ENCODE measurements at places on chromosomes 3 and 15. TPM values are rescaled to one million over a fixed set of nuclear protein-coding genes. Genes with fewer than 3 reads are reported as not detected.

Gene NEK10
- total RNA-seq = 0.36 TPM

Gene ESYT3
- 0.17 TPM for total RNA-seq

Gene SNX33
- 3.0 TPM for total RNA-seq

Gene THPO
- total RNA-seq = not detected

Gene A4GNT
- total RNA-seq = not detected

Gene SLC51B
- not detected for total RNA-seq

Gene GUCA1C
- not detected for total RNA-seq

Gene BCL2A1
- 110 TPM for total RNA-seq

Gene ITGB5
- total RNA-seq = 1.5 TPM

GRCh38 chr3:78022232-78022631, 982.3 kb downstream of the ROBO2 start:
- no peak for DNase-seq

- DNase-seq = no peak
Observed at GRCh38 chr15:36239509-36239908, 339.9 kb upstream of the CDIN1 start.

DNA sequence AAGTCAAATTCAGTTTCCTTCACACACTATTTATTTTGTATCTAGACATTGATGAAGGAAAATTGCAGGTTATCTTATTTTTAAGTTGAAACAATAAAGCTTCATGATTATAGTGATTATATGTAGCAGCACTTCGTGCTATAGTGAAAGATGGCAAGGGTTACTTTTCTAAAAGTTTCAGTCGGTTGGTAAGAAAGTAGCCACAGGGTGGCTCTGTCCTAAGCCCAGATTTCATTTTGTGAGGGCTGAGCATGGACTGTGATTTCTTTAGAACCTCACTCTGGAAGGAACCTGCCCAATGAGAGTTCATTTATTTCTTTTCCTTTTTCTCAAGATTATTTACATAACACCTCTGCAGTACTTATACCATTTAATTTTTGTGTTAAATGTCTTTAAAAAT, 66.5 kb downstream of the NME9 start:
- DNase-seq = no peak

GRCh38 chr15:22979238-22980188, 655 bp downstream of the CYFIP1 start:
- peak; percentile 66 for DNase-seq

- no peak for DNase-seq
Observed at GRCh38 chr15:91578511-91578910, 275.0 kb upstream of the SLCO3A1 start.

DNA sequence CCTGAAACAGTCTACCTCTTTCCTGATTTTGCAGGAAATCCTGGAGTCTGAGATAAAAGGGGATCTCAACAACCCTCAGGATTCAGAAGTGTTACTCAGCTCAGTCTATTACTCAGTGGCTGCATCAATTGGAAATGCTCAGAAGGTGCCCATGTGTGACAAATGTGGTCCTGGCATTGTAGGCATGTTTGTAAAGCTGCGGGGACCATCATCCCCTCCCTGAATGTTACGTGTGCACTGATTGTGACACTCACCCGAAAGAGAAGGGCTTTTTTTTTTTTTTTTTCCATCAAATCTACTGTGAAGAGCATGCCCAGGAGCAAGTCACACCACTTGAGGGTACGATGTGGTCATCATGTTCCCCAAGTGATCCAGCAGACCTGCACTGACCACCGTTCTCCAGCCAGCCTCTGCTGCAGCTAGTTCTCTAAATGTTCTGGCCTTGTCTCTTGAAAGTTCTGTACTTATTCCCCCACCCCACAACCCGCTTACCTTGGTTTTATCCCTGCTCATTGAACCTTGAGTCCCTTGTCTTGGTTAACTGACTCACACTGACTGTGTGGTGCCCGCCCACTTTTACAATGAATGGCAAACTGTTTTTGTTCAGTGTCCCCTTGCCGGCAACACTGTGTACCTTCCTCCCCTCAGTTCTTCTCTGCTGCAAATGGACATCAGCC, 19.8 kb downstream of the ST3GAL6 start:
- DNase-seq = no peak

DNA sequence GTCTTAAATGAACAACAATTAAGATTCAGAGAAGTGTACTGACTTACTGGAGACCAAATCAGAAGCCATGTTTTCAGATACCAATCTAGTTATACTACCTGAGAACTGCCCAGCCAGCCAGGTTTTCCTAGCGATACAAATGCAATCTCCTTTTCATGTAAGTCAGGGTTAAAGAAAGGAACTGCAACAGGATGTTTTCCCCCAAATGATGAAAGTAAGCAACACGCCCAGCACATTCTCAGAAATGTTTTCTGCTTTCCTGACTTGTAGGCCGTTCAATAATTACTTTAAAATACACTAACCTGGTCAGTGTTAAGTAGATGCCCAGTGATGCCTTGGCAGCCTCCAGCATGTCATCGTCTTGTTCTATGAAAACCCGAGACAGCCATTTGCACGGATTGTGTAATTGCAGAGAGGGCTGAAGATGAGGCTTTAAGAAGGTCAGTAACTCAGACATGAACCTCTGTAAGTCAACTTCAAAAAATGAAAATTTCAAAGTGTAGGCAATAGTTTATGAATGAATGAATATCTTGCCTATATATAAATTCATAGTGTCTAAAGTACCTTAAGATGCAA, 30.3 kb downstream of the LINS1 start:
- no peak for DNase-seq

- DNase-seq = no peak
Observed at GRCh38 chr15:27127815-27128570, 157.0 kb downstream of the GABRG3 start.

DNA sequence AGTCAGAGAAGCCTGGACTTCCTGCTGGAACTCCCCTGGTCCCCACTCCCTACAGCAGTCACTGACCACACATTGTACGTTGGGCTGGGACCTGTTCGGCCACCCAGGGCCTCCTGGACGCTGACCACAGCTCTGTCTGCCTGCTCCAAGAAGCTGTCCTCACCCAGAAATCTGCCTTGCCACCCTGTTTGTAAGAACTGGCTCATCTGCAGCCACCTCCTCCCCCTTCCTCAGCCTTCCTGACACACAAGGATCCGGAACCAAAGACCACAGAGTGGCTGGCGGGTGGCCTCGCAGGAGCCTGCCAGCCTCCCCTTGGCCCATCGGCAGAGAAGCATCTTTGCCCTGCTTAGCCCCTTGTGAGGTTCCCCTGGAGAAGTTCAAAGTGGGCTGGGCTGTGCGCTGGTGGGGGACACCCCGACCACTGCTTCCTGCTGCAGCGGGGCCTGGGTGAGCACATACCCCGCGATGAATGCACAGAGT, 91.9 kb downstream of the PCSK6 start:
- DNase-seq = no peak

- no peak for DNase-seq
Observed at GRCh38 chr15:83102346-83102745, 5.1 kb upstream of the TM6SF1 start.

DNA sequence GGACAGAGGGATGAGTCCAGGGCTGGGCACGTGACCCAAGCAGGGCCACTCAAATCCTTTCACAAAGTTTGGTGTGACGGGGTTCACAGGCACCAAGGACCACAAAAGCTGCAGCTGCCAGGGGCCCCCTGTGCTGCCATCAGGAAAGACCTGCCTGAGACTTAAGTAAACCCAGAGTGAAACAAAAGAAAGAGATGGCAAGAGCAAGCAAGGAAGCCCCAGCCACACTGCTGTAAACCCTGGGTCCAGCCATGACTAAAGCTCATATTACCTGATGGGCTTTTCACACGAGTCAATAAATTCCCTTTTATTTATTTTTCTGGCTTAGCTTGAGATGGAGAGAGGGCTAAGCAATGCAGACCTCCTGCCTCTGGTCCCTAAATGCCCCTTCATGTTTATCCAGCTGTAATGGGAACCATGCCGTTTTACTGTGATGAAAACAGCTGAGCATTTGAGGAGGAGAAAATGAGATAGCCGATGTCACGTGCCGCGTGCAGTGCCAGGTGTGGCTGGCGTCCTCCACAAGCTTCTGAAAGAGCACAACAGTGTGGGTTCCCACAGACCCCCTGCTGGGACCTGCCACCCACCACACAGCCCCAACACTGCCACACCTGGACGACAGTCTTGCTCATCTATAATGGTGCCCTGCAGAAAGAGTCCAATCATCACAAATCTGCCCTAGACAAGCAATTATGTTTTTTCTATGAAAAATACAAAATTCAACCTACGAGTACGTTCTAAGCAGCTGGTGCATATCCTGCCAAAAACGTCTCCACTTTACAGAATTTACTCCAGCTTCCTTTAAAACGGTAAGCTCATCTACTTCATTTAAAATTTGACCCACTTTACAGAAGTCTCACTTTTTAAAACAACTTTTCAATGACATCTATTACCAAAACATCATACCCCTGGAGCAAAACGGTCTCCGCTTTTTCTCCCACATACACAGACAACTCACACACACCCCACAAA, 34.2 kb downstream of the ADAMTS17 start:
- DNase-seq = no peak

- no peak for DNase-seq
Observed at GRCh38 chr3:4885316-4885715, 93.9 kb upstream of the BHLHE40 start.

GRCh38 chr3:187750006-187750512, 4.8 kb upstream of the BCL6 start:
- no peak for DNase-seq

DNA sequence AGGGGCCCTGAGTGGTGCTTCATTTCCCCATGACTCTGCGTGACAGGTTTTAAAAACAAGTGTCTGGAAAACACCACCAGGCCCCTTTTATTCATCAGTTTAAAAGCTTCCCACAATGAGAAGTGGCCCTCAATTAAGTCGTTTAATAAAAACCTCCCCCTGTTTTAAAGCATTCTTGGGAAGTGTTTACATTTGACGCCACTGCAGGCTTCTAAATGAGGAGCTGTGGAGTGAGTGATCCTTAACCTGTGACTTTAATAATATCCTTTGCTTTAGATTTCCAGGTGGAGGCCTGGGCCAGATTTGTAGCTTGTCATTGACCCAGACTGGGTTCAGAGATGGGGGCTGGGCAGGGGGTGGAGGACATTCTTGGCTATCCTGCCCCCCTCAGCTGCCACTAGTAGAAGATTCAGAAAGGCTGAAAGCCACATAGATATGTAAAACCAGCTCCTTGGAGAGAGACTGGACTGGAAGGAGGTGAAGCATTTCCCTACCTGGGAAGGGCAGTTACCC, 11.3 kb downstream of the CGNL1 start:
- DNase-seq = no peak

DNA sequence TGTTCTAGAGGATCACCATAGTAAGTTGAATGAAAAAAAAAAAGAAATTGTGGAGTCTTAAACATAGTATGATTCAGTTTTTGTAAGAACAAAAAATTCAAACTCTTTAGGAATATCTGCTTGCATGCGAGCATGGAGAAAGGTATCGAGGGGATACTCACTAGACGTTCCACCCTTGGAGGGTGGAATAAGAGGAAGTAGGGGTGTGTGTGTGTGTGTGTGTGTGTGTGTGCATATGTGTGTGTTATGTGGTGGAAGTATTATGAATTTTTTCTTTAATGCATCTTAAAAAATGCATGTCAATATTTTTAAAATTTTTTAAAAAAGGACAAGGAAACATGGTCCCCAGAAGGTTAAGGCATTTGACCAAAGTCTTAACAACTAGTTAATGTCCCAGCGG, 26.5 kb upstream of the SIAH2 start:
- no peak for DNase-seq

DNA sequence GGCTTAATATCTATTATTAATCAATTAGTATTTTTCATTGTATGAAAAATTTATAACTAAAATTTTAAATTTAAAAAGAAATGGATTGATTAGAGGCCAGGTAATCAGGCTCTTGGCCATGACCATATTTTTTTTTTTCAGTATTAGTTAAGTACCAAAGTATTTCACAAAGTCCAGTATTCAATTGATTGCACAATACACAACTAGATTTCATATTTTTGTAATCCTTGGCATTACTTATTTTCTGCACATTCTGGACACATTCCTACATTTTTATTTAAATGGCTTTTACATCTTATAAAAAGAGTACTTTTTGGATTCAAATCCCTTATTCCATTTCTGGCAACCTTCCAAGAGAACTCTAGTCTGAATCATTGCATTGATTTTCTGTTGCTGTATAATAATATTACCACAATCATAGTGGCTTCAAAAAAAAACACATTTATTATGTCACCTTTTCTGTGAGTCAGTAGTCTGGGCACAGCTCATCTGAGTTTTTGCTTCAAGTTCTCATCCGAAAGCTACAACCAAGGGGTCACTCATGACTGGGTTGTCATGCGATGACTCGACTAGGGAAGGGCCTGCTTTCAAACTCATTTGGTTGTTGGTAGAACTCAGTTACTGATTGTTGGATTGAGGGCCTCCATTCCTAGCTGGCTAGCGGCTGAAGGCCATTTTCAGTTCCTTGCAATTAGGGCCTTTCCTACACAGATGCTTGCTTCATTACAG, 90.7 kb downstream of the CNTN6 start:
- no peak for DNase-seq

DNA sequence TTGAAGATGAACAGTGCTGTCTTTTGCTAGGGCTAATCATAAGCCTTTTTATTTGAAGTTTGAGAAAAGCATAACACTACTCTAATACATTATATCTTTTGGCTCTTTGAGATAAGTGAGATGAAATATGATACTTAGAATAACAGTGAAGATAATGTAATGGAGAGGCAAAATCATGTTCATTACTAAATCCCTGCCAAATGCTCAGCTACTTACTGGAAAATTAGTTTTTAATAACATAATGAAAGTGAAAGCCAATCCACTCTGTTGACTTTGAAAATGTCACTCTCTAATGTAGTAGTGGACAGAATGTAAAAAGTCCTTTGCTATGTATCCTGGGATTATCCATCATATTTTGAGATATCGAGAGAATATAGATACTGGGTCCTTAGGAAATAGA, 35.9 kb upstream of the MYH15 start:
- DNase-seq = no peak

DNA sequence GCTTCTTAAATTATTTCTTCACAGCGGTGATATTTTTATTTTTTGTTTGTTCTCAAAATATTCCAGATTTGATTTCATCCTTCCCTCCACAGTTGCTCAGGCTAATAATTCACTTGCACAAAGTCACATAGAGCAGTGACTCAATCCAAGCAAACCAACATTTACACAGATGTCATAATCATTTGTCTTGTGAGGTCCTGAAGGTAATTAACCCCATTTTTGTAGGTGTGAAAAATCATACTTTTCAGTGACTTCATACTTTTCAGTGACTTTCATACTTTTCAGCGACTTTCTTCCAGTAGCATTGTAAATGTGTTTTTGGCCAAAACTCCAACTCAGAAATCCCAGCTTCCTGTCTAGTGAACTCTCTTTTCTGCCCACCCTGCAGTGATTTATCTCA, 32.1 kb downstream of the CD200 start:
- DNase-seq = no peak

DNA sequence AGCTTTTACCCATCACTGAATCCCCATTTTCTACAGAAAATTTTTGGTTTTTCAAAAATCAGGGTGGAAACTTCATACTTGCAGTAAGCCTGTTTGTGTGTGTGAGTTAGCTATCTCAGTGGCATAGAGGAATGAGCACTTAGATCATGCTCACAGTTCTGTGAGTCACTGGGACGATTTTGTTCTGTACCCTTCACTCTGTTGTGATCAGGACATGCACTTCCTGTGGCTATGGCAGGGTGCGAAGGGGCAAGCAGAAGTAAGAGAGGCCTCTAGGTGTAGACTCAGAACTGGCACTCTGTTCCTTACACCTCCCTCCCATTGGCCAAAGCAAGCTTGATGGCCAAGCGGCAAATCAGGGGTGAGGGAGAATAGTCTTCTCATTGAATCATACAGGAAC, 11.6 kb downstream of the NIPA2 start:
- peak; percentile 30 for DNase-seq

- no peak for DNase-seq
Observed at GRCh38 chr3:9088441-9089353, 125.4 kb upstream of the RAD18 start.

- DNase-seq = no peak
Observed at GRCh38 chr3:13227315-13228165, 154.3 kb upstream of the IQSEC1 start.

Data from activated CD4-positive, alpha-beta memory T cell treated with anti-CD3 and anti-CD28 coated beads for 36 hours (primary cell).